ENCODE measurements at places on chromosomes 16 and 17. TPM values are rescaled to one million over a fixed set of nuclear protein-coding genes. Genes with fewer than 3 reads are reported as not detected.

- peak; percentile 67 for DNase-seq
These were observed 7.6 kb downstream of the EPX start for GRCh38 chr17:58200024-58200633.

DNA sequence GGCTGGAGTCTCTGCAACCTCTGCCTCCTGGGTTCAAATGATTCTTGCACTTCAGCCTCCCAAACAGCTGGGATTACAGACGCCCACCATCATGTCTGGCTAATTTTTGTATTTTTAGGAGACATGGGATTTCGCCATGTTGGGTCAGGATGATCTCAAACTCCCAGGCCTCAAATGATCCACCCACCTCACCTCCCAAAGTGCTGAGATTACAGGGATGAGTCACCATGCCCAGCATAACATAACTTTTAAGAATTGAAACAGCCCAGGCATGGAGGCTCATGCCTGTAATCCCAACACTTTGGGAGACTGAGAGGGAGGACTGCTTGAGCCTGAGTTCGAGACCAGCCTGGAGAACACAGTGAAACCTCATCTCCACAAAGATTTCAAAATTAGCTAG is 2.5 kb downstream of the RSL1D1 start:
- DNase-seq: no peak

- no peak for DNase-seq
These were observed 11.7 kb upstream of the C16orf95 start for GRCh38 chr16:87328846-87329245.

The ETV4 gene
- 1.6 TPM for total RNA-seq

Data from activated naive CD8-positive, alpha-beta T cell treated with anti-CD3 and anti-CD28 coated beads, Interleukin-2, amount 10 ng/mL, durations not matched to agents 7 days and 5 days (primary cell).